Glomerular endothelial cell (primary cell): ENCODE measurements at places on chromosomes 1 and 21. TPM values are rescaled to one million over a fixed set of nuclear protein-coding genes. Genes with fewer than 3 reads are reported as not detected.

Gene GIPC2
- 0.15 and 2.0 TPM in 2 replicates for total RNA-seq

Gene C1orf185
- total RNA-seq, result not detected in 2 replicates

DNA sequence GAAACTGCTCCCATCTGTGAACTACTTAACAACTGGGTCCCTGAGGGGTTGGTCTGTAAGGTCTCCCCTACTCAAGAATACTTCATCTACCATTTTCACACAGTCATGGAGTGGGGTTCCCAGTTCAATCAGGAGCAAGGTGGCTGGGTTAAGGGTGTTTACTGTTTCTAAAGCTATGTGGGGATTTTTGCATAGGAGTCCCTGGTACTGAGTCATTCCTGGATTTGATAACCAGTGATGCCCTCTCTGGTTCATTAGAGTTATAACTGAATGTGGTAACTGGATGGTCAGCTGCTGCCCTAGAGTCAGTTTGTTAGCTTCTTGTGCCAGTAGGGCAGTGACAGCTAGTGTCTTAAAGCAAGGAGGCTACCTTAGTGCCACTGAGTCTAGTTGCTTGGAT is 29.4 kb upstream of the KCNJ15 start:
- no peak for DNase-seq

- DNase-seq, result no peak
Measured at GRCh38 chr1:234778221-234779159, 168.5 kb upstream of the IRF2BP2 start.

Gene LBR
- 31.0 and 50.1 TPM in 2 replicates for total RNA-seq

Gene PHLDA3
- total RNA-seq, result 59.6 and 74.8 TPM in 2 replicates

GRCh38 chr1:62407398-62408009 is 29.3 kb upstream of the USP1 start:
- peak; percentile 16 for DNase-seq

DNA sequence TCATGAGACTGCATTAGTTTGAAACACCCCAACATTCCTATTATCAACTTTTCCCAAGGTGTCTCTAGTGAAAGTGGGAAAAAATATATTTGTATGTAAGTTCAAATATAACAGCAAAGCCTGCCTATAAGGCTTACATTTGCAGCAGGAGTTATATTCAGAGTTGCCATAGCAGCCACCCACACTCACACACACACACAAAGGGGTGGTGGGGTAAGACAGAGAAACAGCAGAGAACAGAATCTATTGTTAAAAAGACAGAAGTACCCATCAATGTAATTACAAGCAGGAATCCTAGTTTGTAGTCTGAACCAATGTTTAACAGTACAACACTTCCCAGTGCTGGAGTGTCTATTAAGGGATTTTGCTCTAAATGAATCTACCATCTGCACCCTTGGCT is 55.0 kb downstream of the PLPPR5 start:
- DNase-seq, result no peak

- DNase-seq, result no peak
Measured at GRCh38 chr1:77697441-77697840, 15.0 kb upstream of the ZZZ3 start.

DNA sequence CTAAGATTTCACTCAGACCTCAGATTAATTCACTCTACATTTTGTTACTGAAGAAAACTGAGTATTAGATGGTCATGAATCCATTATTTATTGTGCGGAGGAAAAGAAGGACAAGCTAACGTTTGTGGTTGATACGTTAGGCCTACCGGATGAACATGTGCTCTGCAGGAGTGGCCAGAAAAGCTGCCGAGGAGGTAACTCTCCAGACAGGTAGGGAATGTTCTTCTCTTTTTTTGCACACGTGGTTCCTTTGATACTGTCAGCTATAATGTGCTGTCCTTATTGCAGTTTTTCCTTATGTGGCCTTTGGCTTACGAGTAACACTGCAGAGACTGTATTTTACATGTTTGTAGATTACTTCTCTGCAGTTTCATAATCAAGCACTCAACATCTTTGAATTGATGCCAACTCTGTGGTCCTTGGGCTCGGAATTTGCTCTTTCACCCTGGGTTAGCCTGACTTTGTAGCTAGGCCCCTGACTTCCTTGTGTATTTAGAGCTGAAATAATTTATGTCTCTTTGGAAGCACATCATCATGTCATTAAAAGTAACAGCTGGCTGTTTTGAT is 13.6 kb downstream of the MTR start:
- DNase-seq, result no peak

- DNase-seq, result no peak
Measured at GRCh38 chr1:159900086-159900680, at the start of gene CFAP45. TSS of gene CFAP45 (minus strand) at chr1:159900165. CDS start at chr1:159900098, 67 bp downstream.

Gene EPS8L3
- not detected in 2 replicates for total RNA-seq

- no peak for DNase-seq
Measured at GRCh38 chr1:231315887-231316286, 21.8 kb downstream of the EXOC8 start.

DNA sequence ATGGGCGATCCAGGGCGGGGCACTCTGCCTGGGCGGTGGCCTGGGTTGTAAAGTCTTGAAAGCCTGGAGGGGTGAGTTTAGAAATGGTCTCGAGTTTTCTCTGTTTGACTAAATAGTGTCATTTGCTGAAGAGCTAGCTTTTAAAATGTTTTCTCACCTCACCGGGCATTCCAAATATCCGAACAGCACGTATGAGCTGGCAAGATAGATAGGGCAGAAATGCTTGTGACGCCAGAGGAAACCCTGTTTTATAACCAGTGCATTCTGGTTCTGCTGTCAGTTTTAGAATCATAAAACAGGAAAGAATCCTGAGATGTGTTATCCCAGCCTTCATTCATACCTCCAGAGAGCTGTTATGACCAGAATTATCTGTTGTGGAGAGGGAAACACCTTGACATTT is 725 bp downstream of the RTCA start:
- no peak for DNase-seq

GRCh38 chr1:244205171-244205570 is 154.1 kb downstream of the ZBTB18 start:
- DNase-seq, result no peak
